ENCODE measurements at places on chromosomes 11 and 22.

DNA sequence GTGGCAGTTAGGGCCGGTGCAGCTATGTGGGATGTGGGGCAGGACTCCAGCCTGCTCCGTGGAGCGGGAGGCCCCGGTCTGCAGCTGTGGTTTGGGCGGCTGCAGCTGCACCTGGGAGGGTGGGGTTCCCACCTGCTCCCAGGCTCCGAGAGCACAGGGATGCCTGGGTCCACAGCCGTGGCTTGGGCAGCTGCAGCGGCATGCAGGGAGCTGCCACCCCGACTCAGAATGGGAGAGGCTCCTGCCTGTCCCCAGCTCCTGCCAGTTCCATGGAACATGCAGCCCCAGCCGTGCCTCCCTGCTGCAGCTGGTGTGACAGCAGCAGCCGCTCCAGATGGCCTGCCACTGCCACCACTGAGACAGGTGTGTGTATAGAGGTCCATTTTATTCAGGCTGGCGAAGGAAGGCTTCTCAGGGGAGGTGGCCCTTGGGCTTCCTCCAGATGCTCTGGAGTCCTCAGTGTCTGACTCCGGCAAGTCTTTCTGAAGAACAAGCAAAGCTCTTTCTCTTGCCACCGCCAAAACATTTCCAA is 21.8 kb upstream of the UPK3A start:
- H3K27me3 ChIP-seq: no peaks in the 10 kb centered on the region
- no peak for DNase-seq
- no peak overlapping the region for H3K27ac ChIP-seq

GRCh38 chr11:110470716-110471115 is 41.0 kb downstream of the FDX1 start:
- H3K27me3 ChIP-seq: no peaks in the 10 kb centered on the region
- peaks cover 4% of the 10 kb centered on the region for H3K4me1 ChIP-seq
- no peak for DNase-seq
- H3K27ac ChIP-seq: no peak overlapping the region
- H3K4me3 ChIP-seq: no peak overlapping the region
- H3K36me3 ChIP-seq: no peaks in the 10 kb centered on the region

GRCh38 chr22:26617271-26618199 is at the start of gene CRYBB1:
CRYBB1 (minus strand) TSS chr22:26618027; CDS start chr22:26616319, 1,708 bp downstream.
- no peak for DNase-seq
- H3K36me3 ChIP-seq: no peaks in the 10 kb centered on the region
- no peak within 1 kb of the TSS for H3K27ac ChIP-seq
- no peak within 1 kb of the TSS for H3K4me3 ChIP-seq
- H3K4me1 ChIP-seq: no peaks in the 10 kb centered on the region

DNA sequence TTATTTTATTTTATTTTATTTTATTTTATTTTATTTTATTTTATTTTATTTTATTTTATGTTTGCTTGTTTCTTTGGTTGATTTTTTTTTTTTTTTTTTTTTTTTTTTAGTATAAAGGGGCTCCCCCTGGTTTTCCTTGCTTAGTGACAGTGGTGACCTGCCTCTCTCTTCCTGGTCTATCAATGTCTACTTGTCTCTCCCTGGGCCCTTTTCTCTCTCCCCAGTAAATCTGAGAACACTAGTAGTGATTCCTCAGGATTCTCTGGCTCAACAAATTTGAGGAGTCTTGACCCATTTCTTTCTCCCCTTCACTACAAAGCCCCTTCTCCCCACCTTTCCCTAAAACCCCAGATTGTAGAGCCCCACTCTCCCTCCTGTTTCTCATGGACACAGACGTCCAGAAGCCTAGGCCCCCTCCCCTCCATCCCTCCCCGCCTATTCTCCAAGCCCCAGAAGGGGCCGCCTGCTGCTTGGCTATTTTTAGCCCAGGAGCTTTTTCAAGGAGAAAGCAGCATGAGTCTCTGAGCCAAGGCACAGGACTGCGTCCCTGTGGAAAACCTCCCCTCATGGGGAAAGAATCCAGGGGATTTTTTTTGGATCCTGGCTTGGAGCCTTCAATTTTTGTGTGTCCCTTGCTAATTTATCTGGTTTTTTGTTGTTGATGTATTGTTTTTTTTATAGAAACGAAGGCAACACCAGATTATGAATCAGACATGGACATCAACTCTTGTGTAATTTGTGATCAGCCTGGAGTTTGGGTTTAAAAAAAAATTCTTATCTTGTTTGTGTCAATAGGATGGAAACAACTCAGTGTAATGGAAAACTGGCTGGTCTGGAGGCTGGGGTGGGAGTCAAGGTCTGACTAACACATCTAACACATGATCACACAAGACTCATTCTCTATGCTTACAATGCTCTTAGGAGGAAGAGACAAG is 17.5 kb upstream of the ACCSL start:
- H3K36me3 ChIP-seq: no peaks in the 10 kb centered on the region
- no peak overlapping the region for H3K27ac ChIP-seq
- H3K4me1 ChIP-seq: no peaks in the 10 kb centered on the region
- no peak for DNase-seq
- H3K4me3 ChIP-seq: no peak overlapping the region
